H4 (cell line): ENCODE measurements at places on chromosomes 4 and X.

GRCh38 chrX:73812256-73812655, 249.3 kb downstream of the CHIC1 start:
- DNase-seq = no peak

DNA sequence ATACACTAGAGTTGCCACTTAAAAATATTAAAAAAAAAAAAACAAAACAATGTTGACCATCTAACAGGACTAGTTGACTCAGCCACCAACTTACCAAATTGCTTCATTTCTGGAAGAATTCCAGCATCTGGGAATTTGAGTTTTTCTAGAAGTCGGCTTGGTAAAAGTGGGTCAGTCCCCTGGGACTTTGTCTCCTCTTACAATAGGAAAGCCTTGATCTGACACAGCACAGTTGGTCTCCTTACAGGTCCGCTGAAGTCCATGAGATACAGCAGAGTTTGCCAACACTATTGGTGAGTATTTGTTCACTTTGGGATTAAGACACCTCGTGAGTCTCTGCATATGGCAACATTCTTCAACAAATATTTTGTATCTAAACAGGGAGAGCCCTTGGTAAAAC, 18.2 kb upstream of the DDIT4L start:
- DNase-seq = peak; percentile 34

DNA sequence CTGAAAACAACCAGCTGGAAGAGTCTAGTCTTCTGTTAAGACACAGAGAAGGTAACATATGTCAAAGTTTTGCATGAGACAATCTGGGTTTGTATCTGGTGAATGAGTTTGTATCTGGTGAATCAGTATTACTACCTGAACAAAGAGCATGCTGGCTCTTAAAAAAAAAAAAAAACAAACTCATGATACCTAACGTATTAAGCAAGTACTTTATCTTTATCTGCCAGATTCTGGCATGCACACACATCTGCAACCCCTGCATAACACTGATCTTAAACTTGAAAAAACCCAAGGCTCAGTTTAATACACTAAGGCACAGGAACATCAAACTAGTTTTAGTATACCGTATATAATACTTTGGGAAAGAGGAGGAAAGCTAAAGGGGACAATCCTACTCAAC, 5.8 kb downstream of the YTHDC1 start:
- DNase-seq = no peak

- DNase-seq = no peak
Measured at GRCh38 chrX:49064735-49065134, 5.9 kb downstream of the CCDC120 start.

DNA sequence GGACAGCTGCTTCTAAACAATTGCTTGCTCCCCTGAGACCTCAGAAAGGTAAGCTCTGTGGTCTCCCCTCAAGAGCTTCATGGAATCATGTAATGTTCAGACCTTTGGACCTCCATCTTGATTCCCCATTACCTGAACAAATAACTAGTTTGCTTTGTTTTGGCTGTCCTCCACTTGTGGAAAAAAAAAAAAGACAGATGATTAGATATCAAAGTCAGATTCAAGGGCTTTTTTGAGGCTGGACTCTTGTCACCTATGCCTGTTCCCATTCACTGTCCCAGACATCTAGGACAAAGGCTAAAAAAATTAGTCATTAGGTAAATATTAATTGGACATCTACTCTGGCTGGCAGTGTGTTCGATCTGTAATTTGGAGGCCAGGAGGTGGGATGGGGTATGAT, 13.3 kb downstream of the TMEM255A start:
- DNase-seq = no peak

DNA sequence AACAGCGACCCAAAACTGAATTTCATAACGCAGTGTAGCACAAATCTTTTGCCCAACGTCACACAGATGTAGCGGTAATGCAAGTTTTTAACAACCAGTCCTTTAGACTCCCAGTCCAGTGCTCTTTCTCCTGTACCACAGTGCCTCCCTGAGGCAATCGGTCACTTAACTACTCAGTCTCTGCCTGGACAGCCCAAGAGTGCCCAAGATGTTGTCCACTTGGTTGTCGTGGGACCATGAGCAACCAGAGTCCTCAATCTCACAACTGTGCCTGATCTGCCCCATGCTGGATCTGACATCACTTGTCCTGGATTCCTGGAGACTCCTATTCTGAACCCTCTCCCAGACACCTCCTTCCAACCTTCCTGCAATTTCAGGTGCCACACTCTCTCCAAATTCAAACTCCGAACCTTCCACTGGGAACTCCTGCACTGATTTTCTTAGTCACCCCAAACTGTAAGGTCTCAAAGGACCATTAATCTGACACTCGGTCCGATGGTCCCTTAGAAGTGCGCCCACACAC, 702 bp downstream of the MMGT1 start:
- DNase-seq = no peak

DNA sequence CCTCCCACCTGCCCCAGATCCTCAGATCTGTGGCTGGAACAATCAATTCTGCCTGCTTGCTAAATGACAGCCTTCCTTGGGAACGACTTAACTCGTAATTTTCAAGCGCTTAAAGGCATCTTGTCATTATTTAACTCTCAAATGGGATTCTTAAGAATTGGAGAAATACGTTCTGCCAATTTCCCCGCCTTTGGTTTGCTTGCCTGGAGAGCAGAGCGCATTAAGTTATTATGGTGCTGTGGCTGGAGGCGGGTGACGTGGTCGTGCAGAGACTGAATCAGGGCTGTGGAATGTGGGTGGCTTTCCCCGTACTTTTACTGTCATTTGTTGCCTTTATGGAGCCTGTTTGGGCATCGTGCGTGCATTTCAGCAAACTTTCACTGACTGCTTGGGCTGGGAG, 78.9 kb upstream of the PSAPL1 start:
- peak; percentile 66 for DNase-seq

GRCh38 chrX:57587607-57588006, 4.2 kb upstream of the ZXDB start:
- no peak for DNase-seq
